Dermis microvascular lymphatic vessel endothelial cell (primary cell): ENCODE measurements at places on chromosomes 4 and X.
A peak's percentile ranks its signal among the peaks of the same experiment; 100 is the strongest.

GRCh38 chr4:184768296-184768695, 34.4 kb upstream of the CENPU start:
- DNase-seq = no peak

DNA sequence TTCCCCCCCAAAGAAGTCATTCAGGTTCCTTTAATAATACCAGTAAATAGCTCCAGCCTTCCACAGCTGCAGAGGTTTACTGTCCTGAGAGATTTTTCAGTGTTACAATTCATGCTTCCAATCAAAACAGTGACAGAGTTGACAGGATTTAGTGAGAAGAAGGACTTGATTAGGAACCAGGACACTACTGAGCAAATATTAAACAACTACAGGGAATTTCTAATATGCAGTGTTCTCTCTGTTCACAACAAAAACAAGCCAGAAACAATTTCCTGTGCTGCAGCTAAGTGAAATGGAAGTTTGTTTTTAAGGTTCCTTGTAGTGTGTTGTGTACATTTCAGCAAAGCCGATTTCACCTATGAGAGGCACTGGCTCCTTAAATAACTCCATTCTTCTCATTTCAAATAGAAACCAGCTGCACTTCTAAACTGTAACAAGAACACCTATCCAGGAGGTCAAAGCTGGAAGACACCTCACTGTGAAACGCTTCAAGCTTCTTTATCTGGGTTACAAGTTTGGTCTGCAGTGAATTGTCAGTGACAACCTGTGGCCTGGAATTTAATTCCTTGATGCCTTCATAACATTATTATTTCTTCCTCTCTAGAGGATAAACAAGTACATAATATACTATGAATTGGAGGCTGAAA, 149.3 kb downstream of the RASL11B start:
- DNase-seq = peak; percentile 44

GRCh38 chrX:44113337-44113736, 140.1 kb upstream of the NDP start:
- DNase-seq = no peak

- no peak for DNase-seq
Measured at GRCh38 chr4:24471486-24472160, 112.7 kb downstream of the DHX15 start.

GRCh38 chr4:21413807-21414370, 534.7 kb downstream of the KCNIP4 start:
- no peak for DNase-seq

GRCh38 chr4:160286051-160286450, 1183.2 kb downstream of the RAPGEF2 start:
- DNase-seq = no peak

GRCh38 chr4:26141911-26142638, 178.7 kb upstream of the RBPJ start:
- DNase-seq = no peak

- no peak for DNase-seq
Measured at GRCh38 chrX:50736656-50737055, 77.3 kb downstream of the SHROOM4 start.

GRCh38 chr4:176845636-176846035, 52.9 kb upstream of the VEGFC start:
- DNase-seq = no peak

DNA sequence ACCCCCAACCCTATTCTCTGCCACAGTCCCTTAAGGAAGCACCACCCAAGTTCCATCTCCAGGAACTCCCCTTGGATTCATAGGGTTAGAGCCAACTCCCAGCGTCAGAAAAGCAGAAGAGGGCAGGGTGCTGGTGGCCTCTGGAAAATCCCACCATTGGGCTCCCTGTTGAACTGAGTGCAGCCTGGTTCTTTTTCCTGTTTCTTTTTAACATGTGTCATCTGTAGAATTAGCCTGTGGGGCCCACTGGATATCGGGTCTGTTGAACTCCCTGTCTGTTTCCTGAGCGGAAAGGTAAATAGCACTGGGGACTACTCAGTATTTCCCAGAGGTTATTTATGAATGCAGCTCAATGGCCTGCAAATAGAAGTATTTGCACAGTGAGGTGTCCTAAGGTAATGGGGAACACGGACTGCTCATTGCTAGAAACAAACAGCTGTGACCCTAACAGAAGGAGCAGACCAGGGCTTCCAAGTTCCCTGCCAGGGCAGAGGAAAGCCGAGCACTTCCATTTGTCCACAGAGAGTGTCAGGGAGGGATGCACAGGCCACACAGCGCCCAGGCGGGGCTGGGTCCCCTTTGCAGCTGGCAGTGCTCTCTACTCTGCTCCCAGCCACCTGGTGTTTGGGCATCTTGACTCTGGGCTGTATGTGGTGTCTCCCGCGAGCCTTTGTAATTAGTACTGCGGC, 102.6 kb downstream of the FHDC1 start:
- DNase-seq = peak; percentile 82

- DNase-seq = no peak
Measured at GRCh38 chr4:55343887-55344286, 2.2 kb upstream of the SRD5A3 start.

- no peak for DNase-seq
Measured at GRCh38 chr4:65050786-65051185, 619.5 kb downstream of the EPHA5 start.

- peak; percentile 94 for DNase-seq
Measured at GRCh38 chr4:86033171-86033570, 326.7 kb downstream of the MAPK10 start.

- no peak for DNase-seq
Measured at GRCh38 chr4:156571146-156571545, 400.5 kb downstream of the PDGFC start.

GRCh38 chr4:148101235-148101634, 341.0 kb downstream of the NR3C2 start:
- DNase-seq = no peak

- no peak for DNase-seq
Measured at GRCh38 chr4:2805712-2806389, 13.0 kb downstream of the SH3BP2 start.

GRCh38 chr4:3203971-3204431, 45.0 kb upstream of the MSANTD1 start:
- no peak for DNase-seq

GRCh38 chr4:112381996-112382692, 85.0 kb downstream of the ALPK1 start:
- no peak for DNase-seq
